ENCODE measurements at places on chromosomes 13 and 19. TPM values are rescaled to one million over a fixed set of nuclear protein-coding genes. Genes with fewer than 3 reads are reported as not detected.

Gene UBE2L5
- 1.00 TPM for total RNA-seq

Gene ATXN8OS
- not detected for total RNA-seq

Gene ENOX1
- total RNA-seq: not detected

Gene ZNF132
- total RNA-seq: not detected
